ENCODE measurements at places on chromosomes 11 and 22.

DNA sequence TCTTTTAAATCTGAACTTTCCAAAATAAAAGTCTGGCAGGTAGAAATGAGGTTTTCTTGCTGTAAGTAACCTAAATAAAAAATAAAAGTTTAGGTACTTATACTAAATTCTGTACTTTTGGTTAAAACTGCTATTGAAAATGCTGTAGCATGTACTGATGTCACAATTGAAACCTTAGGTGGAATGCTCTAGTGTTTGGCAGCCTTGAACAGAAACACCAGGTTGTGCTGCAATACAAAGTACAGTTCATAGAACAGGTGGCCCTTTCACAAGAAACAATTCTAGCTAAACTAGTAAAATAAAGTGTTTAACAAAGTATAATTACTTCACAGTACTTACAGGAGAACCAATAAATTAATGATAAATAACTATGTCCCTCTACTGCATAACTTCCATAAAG is 25.1 kb downstream of the NPAT start:
- no peak for DNase-seq

- no peak for DNase-seq
These were observed 83.5 kb upstream of the WNT7B start for GRCh38 chr22:46060292-46061123.

- no peak for DNase-seq
These were observed 8.6 kb upstream of the CD3E start for GRCh38 chr11:118295815-118296454.

DNA sequence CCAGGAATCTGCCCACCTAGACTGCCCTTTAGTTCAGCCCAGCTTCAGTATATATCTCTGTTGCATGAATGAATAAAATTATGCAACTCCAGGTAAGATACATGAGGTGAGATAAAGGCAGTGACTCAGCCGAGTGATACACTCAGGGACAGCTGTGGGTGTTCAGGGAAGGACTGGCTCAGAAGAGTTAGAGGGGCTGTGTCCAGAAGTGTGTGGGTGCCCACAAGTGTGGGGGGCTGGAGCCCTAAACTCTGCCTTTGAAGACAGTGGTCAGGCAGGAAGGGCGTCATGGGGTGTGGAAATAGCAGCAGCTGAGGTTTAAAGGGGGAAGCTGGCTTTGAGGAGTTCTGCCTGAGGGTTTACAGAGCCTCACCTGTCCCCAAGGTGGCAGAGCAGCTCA is 8.3 kb downstream of the FTH1 start:
- DNase-seq: no peak

DNA sequence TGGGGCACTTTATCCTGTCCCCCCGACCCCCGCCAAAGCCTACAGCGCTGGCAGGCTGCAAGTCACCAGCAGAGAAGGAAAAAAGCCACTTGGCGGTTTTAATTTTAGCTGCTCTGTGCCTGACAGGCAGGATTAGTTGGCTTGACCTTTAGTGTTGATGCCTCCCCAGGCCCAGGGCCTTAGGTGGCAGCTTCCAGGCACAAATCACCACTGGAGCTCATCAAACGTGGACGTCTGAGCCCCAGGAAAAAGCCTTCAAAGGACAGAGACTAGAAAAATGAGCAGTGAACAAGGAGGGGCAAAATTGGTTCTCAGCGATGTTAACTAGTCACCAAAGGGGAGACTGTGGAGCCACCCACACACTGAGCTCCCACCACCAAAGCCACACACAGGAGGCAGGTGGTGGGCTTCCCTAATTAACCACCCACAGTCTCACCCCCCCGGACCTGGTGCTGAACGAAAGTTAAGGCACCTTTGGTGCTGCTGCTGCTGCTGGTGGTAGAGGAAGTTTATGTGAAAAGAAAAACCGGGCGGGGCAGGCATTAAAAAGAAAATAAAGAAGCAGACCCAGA is 4.4 kb upstream of the PYGM start:
- DNase-seq: no peak

- DNase-seq: no peak
These were observed 242.0 kb downstream of the DDX10 start for GRCh38 chr11:108906826-108907225.

DNA sequence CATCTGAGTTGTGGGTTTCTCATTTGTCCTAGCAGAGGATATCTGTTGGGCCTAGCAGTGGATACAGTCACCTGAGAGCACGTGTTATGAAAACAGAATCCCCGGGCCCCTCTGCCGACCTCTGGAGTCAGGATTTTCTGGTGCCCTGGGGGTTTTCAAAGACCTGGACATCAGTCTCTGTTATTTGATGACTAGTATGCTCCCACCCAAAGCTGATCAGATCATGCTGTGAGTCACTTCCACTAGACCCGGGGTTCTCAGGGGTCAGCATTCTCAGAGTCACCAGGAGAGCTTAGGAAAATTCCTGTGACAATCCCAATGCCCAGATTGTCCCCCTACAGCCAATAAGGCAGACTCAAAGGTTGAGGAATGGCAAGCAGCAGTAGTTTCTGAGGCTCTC is 38.7 kb downstream of the KCNJ1 start:
- no peak for DNase-seq

GRCh38 chr11:67390947-67391303 is 861 bp upstream of the RAD9A start:
- no peak for DNase-seq

Data from AG08395 (cell line).